NAMALWA (cell line): ENCODE measurements at places on chromosomes 16 and 17.

- DNase-seq: no peak
These were observed 40.1 kb downstream of the MPHOSPH6 start for GRCh38 chr16:82129881-82130280.

GRCh38 chr16:70391881-70392481 is 45.3 kb downstream of the DDX19A start:
- no peak for DNase-seq

DNA sequence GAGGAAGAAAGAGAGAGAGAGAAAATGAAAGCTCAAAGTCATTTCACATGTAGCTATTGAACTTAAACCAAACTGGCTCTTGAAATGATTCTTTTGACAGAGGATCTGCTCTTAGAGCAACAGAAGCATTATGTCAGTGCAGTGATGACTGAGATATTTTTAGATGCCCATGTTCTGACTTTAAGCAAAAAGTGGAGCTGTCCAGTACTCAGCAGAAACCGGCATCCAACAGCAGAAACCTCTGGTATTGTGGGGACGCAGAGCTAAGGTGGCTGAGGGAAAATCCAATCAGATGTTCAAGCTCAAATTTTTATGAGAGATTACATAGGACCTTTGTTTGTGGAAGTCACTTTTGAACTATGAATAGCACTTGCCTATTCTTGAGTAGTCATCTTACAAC is 69.8 kb upstream of the ANKFN1 start:
- no peak for DNase-seq

- no peak for DNase-seq
These were observed 21.9 kb downstream of the CRK start for GRCh38 chr17:1434150-1434549.

GRCh38 chr17:41284043-41284442 is 8.5 kb downstream of the KRTAP9-7 start:
- no peak for DNase-seq

- DNase-seq: no peak
These were observed 145.6 kb upstream of the HS3ST2 start for GRCh38 chr16:22668318-22668717.

GRCh38 chr16:49003022-49003421 is 278.6 kb downstream of the CBLN1 start:
- no peak for DNase-seq
